Activated T-cell treated with anti-CD3 and anti-CD28 coated beads, Interleukin-2, amount 50 U/mL, for 1 hour (primary cell): ENCODE measurements at places on chromosomes 7 and 10.
A peak's percentile ranks its signal among the peaks of the same experiment; 100 is the strongest.

GRCh38 chr7:2709553-2710285, 21.7 kb downstream of the AMZ1 start:
- peak; percentile 83 for DNase-seq

DNA sequence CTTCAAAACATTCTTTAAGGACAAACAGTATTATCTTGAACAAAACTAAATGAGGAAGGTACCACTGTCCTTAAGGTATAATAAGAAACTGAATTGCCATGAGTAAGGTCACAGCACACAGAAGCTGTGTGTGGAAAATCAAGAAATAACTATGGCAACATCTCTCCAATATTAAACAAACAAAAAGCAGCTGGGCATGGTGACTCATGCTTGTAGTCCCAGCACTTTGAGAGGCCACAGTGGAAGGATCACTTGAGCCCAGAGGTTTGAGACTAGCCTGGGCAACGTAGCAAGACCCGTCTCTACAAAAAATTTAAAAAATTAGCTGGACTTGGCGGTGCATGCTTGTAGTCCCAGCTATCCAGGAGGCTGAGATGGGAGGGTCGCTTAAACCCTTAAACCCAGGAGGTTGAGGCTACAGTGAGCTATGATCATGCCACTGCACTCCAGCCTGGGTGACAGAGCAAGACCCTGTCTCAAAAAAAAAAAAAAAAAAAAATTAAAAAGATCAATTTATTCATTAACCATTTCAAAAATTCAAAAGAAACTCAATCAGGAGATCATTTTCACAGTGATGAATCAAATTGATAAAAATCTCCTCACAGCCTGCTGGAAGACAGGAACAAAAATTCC, 195.4 kb downstream of the SKIDA1 start:
- no peak for DNase-seq

DNA sequence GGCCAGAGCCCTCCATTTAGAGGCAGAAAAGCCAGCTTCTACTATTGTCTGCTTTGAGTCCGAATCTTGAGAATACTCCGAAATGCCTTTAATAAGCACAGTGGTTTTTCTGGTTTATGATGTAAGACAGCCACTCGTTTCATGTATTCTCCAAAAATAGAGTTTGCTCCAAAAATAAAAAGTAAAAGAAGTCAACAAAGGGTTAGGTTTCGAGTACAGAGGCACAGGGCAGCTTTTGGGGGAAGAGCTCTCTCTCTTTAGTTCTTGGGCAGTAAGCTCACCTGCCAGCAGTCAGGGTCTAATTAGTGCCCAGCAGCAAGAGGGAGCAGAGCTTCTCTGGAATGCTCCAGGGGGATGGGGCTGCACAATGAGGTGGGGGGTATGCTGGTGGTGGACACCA, 20.2 kb downstream of the CREB3L2 start:
- no peak for DNase-seq

- DNase-seq = no peak
These were observed 207.2 kb upstream of the SVIL start for GRCh38 chr10:29841724-29842649.

DNA sequence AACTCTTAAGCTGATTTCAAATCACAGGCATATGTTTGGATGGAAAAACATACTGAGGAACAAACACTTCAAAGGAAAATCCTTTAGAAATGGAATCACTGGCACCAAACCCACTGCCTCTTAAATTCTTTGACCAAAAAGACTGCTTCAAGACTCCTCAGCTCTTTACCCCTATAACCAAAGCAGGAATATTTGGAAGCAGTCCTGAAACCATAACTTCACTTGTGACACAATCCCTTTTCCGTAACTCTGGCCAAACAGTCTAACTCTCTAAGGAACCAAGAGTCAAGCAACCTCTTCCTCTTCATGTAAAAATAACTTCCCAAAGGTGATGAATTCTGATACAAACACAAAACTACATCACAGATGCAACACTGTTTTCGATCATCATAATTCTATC, 104.3 kb downstream of the MTERF1 start:
- no peak for DNase-seq

DNA sequence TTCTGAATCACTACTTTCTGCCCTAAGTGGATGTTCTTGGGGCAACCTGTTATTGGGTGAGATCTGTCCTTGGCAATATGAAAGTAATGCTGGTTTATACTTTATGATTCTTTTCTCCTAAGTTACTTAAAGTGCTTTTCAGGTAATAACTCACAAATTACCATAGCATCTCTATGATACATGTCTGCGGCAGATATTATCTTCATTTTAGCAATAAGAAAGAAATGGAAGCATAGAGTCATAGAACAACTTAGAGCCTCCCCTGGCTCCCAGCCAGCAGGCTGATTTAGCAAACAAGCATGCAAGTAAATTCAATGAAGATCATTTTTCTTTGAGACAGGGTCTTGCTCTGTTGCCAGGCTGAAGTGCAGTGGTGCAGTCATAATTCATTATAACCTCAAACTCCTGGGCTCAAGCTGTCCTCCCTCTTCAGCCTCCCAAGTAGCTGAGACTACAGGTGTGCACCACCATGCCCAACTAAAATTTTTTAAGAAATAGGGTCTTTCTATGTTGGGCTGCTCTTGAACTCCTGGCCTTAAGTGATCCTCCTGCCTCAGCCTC, 38.1 kb upstream of the GRM8 start:
- no peak for DNase-seq
